ENCODE measurements at places on chromosomes 1 and 21.

DNA sequence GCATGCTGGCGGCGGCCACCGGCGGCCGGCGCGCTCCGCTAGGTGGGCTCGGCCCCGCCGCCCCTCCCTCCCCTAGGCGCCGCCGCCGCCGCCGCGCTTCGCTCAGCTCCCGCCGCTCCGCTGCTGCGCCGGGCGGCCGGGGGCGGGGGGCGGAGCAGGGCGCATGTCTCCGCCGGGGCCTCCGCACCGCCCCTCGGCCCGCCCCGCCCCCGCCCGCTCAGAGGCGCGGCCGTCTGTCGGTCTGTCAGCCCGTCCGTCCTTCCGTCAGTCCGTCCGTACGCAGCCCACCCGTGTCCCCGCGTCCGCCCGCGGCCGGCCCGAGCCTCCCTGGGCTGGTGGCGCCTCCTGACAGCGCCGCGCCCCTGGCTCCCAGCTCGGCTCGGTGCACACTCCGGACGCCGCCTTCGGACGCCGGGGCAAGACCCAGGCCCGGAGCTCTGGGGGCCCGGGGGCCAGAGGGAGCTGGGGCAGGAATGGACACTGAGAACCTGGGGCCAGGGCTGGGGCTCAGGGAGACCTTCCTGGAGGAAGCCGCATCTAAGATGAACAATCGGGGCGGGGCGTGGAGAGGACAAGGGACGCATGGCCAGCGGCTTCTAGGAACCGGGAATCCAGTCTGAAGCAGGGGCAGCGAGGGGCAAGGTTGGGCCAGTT lies at the start of gene GPR153:
Gene GPR153, minus strand, starts transcription at position 138 of the 654 bp plus-strand sequence. CDS start 6,193 bp downstream, outside the sequence.
- DNase-seq = no peak

GRCh38 chr1:90558754-90559378 lies 158.2 kb downstream of the BARHL2 start:
- no peak for DNase-seq

DNA sequence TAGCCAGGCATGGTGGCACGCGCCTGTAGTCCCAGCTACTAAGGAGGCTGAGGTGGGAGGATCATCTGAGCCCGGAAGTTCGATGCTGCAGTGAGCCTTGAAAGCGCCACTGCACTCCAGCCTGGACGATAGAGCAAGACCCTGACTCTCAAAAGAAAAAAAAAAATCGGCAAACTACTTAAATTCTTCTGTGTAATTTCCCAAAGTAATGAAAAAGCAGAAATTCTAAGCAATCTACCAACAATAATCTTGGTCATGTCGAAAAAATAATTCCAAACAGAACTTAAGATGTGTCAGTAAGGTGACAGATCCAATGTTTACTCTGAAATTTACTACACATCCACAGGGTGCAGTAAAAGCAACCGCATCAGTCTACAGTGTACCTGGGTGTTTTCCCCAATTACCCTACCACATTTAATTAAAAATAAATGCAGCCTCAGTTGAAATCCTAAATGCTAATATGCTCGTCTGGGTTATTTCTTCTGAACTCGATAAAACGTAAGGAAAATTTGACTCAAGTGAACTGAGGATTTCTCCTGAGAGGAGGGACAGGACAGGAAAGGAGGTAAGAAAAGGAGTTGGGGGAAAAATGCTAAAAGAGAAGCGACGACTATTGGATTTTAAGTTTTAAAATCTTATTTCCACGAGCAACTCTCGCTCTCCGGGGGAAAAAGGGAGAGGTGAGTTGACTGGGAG lies 801 bp downstream of the EPRS1 start:
- DNase-seq = no peak

- DNase-seq = no peak
Observed at GRCh38 chr1:224274970-224275626, 54.9 kb downstream of the NVL start.

DNA sequence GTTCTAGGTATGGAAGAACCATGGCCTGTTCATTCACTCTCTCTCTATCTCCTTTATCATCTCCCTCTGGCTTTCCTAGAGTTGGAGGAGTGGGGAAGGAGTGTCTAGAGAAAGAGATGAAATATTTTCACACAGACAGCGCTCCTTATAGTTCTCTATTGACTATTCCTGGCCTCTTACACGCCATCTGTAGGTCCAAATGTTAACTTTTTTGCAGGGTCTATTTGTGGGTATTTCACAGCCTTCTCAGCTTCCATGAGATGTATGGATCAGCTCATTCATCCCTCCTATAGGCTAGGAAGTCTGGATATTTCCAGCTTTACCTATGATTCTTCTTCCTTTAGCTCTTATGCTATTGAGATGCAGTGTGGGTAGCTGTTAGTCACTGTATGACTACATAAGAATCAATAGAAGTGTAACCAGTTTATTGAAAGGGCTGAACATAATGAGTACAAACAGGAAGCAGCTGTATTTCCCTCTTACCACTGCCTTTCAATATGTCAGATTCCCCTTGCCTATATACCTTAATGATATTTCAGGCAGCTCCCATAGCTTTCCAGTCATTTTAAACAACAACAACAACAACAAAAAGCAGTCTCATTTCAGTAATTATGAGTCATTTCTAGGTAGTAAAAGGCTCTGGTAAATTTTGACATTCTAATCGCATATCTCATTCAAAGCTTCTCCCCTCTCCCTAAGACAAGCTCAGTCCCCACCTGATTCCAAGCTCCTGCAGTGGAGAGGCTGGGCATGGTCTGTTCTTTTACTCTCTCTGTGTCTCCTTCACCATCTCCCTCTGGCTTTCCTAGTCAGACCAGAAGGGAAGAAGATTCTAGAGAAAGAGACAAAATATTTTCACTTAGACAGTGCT lies 149.5 kb downstream of the TTLL7 start:
- no peak for DNase-seq

GRCh38 chr1:100267284-100267683 lies 1.3 kb downstream of the RTCA start:
- DNase-seq = no peak

DNA sequence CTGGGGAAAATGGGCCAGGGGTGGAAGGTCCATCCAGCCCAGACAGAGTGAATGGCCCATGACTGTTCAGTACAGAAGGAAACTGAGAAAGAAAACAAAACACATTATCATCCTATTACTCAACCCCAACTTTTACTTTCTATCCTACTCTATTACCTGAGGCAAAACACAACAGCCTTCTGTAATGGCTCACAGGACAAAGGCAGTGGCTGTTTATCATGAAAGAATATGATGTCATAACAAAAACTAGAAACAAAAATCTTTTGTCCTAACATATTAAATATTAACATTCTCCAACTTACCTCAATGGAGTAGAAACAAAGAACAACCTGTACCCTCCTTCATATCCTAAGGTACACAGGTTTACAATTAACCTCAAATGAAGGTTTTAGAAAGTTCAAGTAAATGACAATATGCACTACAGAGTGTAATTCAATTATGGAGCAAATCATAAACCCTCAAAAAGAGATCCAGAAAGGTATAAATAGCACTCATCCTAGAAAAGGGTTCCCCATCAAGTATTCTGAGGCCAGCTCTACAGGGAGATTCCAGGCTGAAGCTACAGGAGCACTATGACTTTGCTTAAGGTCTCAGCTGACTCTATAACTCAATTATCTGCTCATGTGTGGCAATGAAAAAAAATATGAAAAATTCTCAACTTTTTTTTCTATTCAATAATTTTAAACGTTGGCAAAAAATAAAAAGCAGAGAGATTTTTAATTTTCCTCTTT lies 15.1 kb downstream of the ELK4 start:
- no peak for DNase-seq

GRCh38 chr1:181396811-181397210 lies 86.5 kb upstream of the CACNA1E start:
- no peak for DNase-seq

Data from NCI-H2029 treated with DMSO at 0.1 percent for 48 hours (cell line).